ENCODE measurements at places on chromosomes 2 and 18.

GRCh38 chr2:160006475-160006874 is 55.9 kb downstream of the PLA2R1 start:
- DNase-seq = no peak

GRCh38 chr2:3491716-3492474 is 27.4 kb downstream of the ADI1 start:
- no peak for DNase-seq

DNA sequence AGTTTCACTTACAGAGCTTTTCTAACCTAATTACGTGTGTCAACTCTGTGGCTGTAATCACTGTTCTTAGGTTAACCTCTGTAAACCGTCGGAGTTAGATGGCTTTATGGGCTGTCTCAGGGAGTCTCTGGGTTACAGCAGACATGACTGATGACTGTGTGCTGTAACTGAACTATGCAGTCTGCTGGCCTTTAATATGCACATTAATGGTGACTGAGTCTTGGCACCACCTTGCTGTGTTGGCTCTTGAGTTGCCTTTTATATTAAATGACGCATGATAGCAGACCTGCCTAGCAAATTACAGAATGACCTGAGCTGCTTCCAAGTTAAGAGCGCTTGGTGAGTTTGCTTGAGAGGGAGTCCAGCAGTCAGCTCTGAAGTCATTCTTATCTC is 90.1 kb downstream of the ACKR3 start:
- DNase-seq = no peak

- DNase-seq = no peak
Measured at GRCh38 chr2:159996792-159997546, 65.4 kb downstream of the PLA2R1 start.

GRCh38 chr18:67545681-67546080 is 29.2 kb upstream of the DSEL start:
- DNase-seq = no peak

GRCh38 chr18:48868468-48869466 is 82.0 kb downstream of the SMAD7 start:
- no peak for DNase-seq

- no peak for DNase-seq
Measured at GRCh38 chr2:215848698-215849097, 164.7 kb downstream of the MREG start.

Measured in stimulated activated CD8-positive, alpha-beta memory T cell treated with anti-CD3 and anti-CD28 coated beads, Interleukin-15, amount 100 ng/mL, for 24 hours (primary cell).